Activated effector memory CD4-positive, alpha-beta T cell treated with anti-CD3 and anti-CD28 coated beads, Interleukin-2, amount 50 U/mL, for 16 hours (primary cell): ENCODE measurements at places on chromosomes 13 and 19.

DNA sequence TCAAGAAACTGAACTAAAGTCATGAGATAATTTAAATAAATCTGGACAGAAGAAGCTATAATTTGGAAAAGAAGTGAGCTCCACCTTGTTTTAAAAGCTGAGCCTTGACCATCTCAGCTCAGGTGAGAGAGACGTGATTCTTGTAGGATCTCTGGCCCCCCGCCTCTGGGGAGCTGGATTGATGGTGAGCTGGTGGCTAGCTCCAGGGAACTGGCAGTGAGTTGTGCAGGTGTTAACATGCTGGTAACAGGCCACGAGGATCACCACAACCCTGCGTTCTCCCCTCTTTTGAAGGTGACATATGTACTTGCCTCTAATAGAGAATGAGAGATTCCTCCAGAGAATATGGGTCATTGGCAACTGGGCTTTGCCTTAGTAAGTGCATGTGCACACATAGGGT lies 485.1 kb downstream of the IRS2 start:
- DNase-seq: no peak

DNA sequence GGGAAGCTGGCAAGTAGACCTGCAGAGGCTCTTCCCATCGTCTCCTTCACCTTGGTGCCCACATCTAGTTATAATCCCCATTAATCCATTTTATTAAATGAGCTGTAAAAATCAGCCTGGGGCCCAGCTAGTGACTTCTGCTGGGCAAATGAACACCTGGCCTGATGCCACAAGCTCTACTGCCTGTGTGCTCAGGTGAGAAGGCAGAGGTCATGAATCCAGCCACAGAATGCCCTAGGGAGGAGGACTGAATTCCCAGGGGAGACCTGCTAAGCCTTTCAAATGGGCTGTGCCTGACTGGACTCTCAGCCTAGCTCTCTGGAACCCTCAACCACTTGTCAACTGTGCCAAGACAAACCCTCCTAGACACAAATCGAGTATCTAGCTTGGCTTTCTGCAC lies 74.0 kb downstream of the PDS5B start:
- DNase-seq: peak; percentile 31

DNA sequence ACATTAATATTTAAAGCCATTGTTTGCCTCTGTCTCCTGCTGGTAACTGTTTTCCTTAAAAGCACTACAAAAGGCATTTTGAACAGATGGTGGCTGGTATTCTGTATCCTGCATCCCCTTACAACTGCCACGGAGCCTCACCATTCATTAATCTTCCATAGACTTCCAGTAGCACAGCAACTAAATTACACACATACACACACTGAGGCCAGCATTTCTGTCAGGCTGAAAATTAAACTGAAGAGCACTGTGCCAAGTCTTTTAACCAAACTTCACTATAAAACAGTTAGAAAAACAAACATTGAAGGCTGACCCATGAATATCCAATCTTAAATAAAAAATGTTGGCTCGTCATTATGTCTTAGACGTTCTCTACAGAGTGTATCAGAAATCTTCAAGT lies 697.8 kb downstream of the DACH1 start:
- DNase-seq: no peak

DNA sequence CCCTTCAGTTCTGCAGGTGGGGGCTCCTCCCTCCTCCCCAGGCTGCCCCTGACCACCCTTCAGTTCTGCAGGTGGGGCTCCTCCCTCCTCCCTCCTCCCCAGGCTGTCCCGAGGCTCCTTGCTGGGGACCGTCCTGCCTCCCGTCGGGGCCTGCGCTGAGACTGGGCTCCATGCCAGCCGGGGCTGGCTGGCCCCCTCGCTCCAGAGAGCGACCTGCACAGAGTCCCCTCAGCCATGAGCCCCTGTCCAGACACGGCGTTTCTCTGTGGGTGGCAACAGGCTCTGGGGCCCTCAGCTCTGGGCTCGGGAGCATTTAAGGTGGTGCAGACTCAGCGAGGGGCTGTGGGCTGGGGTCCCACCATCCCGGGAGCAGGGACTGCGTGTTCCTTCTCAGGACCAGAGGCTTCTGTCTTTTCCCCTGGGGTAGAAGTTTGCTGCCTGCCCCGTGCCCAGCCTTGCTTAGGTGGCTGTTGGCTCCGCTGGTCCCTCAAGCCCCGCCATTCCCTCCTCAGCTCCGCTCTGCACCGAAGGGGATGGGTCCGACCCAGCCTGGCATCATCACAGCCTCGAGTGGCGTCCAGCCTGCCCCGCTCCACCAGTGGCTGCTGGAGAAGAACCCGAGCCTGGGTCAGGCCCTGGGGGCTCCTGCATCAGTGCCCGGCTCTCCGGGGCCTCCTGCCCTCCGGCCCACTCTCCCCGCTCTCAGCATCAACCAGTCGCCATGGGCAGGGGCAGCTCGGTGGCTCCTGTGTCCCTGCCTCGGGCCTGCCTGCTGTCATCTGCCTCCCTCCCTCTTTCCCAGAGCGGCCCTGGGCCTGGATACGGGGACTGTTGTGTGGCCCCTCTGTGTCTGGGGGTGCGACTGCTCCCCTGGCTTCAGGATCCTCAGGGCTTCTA lies 27.6 kb downstream of the CSNK1G2 start:
- DNase-seq: no peak

DNA sequence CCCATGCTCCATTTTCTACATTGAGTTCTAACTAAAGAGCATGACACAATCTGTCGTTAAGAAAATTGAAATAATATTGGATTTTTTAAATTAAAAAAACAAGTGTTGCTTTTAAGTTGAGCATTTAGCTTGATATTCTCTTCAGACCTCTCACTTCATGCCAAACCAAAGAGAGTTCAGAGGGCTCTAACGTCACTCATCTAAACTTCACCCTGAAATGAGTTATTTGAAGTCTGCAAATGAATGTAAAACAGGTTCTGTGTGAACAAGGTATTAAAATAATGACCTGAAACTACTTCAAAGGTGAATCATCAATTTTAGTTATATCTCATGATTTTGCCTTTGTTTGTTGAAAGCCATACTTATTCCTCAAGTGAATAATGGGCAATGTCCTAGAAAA lies 61.8 kb downstream of the MRPL57 start:
- no peak for DNase-seq

GRCh38 chr13:46113596-46113995 lies 8.8 kb upstream of the CPB2 start:
- no peak for DNase-seq

DNA sequence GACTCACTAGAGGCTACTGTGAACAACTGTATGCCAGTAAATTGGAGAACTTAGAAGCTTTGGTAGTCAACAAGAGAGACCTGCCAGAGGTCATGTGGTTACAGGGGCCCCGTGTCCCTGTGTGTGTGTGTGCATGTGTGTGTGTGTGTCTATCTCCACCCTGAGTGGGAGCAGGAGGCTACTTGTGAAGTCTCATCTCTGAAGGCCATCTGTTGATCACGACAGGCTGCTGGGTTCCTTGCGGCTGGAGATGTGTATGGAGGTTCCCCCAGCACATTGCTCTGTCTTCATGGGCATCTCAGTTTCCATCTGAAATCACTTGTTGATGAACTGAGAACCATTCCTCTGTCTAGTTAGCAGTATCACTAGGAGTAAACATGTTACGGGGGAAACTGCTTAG lies 58.2 kb upstream of the TEX29 start:
- DNase-seq: no peak

DNA sequence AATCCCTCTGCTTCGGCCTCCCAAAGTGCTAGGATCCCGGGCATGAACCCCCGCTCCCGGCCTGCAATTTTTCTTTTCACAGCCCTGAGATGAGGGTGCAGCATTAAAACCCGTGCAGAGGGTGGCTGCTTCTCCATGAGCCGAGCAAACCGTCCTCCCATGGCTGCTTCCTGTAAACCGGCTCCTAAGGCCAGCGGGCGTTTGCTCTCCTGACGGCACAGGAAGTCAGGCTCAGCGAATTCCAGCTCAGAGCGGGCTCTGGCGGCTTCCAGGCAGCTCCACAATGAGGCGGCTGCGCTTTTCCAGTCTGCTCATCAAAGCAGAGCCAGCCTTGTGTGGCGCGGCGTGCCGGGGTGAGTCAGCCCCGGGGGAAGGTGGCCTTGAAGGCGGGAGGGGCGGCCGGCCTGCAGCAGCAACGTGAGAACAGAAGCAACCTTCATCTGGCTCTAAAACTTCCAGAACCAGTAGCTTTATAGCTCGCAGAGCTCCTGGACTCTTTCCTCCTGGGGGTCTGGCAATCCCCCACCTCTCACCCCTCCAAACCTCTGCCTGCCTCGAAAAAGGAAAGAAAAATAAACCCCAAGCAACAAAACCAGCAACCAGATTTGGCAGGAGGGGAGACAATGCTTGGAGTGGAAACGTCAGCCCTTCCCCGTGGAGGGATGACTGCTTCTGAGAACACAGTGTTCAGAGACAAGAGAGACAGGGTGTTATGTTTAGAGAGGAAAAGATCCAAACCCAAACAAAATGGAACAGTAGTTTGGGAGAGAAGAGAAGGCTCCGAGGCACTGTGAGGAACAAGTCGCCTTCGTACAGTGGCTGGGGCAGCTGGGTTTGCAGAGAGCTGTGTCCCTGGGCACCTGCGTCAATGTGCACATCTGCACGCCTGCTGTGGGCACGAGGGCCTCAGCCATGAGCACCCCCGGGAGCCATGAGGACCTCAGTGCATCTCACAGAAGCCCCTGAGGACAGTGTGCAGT lies 67.8 kb downstream of the GADD45B start:
- peak; percentile 87 for DNase-seq

DNA sequence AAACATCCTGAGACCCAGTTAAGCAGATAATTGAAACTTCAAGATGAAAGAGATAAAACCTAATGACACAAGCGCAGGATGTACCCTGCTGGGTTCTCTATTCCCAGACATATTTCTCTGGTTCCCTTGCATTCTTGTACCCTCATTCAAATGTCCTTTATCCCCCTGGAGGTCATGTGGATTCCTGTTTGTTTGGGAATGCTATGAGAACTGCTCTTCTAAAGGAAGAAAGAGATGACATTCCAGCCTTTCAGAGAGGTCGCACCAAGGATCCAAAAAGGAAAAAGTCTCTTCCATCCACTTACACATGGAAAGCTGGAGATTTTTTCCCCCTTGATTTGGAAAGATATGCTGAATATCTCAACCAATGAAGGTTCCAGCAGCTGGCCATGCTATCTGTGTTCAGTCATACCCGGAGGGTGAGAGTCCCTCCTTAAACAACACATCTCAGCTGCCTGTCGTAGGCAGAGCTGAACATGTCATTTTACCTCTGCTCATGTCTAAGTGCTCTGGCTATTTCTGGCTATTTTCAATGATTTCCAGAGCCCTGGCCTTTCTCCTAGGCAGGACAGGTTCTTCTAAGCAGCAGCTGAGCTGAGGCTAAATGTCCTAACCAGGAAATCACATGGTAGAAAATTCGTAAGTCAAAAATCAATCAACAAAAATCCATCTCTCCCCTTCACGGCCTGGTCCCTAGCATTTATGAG lies 52.5 kb downstream of the C13orf42 start:
- no peak for DNase-seq

GRCh38 chr13:49220856-49221589 lies 885 bp downstream of the MLNR start:
- DNase-seq: no peak

GRCh38 chr13:111912991-111913760 lies 153.8 kb upstream of the SOX1 start:
- DNase-seq: peak; percentile 50

DNA sequence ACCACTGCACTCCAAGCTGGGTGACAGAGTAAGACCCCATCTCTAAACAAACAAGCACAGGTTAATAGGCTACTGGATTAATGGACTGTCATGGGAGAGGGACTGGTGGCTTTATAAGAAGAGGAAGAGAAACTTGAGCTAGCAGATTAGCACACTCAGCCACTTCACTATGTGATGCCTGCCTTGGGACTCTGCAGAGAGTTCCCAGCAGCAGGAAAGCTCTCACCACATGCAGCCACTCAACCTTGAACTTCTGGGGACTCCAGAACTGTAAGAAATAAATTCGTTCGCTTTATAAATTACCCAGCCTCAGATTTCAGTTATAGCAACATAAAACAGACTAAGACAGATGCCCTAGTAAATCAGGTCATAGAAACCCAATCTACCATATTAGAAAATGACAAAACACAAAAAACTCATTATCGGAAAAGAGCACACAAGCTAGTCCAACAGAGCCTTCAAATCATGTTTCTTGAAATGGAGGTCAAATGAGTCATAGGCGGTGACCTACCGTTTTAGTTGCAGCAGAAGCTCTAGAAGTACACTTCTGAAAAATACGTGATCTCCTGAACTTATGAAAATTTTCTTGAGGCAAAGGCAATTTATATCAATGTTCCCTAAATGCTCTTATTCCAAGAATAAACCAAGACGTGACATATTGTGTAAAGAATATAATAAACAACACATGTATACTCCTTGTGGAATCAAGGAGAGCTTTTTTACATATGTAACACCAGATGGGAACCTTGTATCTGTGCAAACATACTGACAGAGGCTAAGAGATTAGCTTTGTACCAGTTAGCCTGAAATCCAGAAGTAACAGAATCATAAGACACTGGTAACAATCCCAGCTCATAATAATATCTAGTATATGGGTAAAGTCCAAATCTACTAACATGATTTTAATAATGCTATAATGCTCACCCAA lies 340.9 kb upstream of the SGCG start:
- DNase-seq: no peak

- no peak for DNase-seq
These were observed 26.0 kb downstream of the TM9SF2 start for GRCh38 chr13:99527301-99527700.

DNA sequence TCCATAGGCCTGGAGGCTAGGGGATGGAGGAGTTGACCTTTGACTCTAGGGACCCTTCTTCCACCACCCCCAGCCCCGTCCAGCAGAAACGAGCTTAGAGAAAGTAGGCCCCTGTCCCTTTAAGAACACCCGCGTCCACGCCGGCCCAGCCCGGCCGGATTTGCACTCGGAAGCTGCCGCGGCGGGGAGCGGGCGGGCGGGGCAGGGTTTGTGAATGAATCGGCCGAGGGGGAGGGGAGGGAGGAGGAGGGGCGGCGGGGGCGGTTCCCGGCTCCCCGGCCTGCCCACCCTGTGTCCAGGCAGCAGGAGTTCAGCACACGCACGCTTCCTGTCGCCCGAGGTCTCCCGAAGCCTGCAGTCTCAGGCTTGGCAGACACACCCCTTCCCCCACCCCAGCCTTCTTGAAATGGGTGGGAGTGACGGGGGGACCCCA lies 1.5 kb downstream of the UNC13A start:
- no peak for DNase-seq

DNA sequence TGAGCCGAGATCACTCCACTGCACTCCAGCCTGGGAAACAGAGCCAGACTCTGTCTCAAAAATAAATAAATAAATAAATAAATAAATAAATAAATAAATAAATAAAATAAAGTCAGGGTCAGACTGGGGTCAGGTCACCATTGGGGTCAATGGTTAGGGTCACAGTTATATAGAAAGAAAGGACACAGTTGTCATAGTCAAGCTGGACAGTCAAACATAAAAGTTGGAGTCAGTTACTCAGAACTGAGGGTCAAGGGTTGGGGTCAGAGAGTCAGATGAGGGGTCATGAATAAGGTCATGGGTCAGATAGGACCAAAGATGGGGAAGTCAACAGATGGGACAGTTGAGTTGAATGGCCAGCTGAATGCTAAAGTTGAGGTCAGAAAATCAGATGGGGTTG lies 16.7 kb upstream of the EPOR start:
- DNase-seq: no peak

GRCh38 chr19:45419396-45419795 lies 4.3 kb downstream of the ERCC1 start:
- DNase-seq: no peak

GRCh38 chr19:18763674-18764590 lies 27.2 kb downstream of the COMP start:
- DNase-seq: no peak

GRCh38 chr19:15154002-15154612 lies 46.7 kb downstream of the NOTCH3 start:
- peak; percentile 73 for DNase-seq
